ENCODE measurements at places on chromosomes 5 and 9.
A peak's percentile ranks its signal among the peaks of the same experiment; 100 is the strongest.

- no peak for DNase-seq
These were observed 325.2 kb downstream of the PSAT1 start for GRCh38 chr9:78622126-78622525.

- DNase-seq: no peak
These were observed 212.1 kb upstream of the NUDT12 start for GRCh38 chr5:103774721-103775120.

- DNase-seq: no peak
These were observed 21.0 kb downstream of the C5orf15 start for GRCh38 chr5:133947431-133947841.

DNA sequence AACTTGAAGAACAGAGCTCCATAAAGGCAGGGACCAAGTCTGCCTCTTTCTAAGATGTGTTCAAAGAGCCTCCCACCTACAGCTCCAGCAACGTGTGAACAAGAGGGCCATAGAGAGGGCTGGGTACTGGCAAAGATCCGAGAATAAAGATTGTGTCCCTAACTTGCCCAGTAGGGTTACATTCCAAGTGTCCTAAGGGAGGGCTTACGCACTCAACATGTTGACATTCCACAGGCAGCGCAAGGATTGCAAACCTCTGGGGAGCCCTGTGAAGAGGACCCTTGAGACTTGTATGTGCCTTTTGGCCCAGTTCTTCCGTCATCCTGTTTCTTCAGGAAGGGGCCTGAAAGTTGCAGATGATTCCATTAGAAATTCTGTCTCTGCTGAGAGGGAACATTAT is 48.2 kb upstream of the ENTREP1 start:
- DNase-seq: no peak

DNA sequence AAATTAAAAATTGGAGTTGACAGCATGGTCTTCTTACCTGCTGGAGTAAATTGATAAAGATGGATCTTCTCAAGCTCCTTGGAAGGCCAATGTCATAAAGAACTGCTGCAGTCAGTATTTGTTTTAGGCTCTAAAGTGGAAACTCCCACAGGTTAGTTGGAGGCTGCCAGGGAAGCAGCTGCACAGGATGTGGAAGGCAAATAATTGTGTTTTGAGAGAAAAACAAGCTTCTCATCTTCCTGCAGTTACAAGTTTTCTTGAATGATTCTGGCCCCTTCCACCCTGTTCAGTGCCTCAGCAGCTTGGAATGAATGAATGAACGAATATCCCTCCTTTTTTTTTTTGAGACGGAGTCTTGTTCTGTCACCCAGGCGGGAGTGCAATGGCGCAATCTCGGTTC is 13.9 kb downstream of the MROH2B start:
- no peak for DNase-seq

DNA sequence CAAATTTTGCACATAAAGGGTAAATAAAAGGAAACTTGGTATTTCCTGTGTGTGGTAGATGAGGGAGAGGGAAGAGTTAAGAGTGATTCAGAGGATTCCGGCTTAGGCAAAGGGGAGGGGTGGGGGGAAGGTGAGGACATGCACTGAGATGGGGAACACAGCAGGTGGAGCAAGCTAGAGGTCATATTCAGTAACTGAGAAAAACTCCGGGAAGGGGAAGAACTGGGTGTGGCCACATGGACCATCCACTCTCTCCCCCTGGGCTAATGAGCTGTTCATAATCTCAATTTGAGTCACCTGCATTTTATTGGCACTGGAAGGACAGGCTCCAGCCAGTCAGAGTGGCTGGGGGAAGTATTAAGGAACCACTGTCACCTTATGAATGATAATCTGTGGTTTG is 45.1 kb upstream of the UGCG start:
- no peak for DNase-seq

GRCh38 chr5:141084487-141084989 is 9.9 kb upstream of the PCDHB2 start:
- DNase-seq: peak; percentile 57

GRCh38 chr5:127899214-127899610 is 184.4 kb upstream of the SLC12A2 start:
- DNase-seq: no peak

- DNase-seq: no peak
These were observed 594.6 kb upstream of the FAM174A start for GRCh38 chr5:99940540-99940939.

DNA sequence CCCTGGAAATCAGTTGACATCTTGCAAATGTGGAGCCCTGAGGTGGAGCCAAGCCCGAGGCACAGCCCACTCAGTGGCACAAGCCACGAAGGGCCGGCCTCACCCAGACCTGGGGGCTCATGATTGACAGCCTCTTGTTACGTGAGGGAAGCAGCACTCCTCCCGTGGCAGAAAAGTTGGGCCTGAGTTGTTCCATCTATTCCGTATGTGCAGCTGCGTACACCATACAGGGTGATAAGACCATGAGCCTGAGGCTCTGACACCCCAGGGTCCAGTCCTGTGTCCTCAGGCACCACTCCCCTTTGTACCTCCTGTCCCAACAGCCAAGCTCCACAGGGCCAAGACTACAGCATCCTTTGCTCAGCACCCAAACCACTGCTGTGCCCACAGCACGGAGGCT is 1.9 kb upstream of the ORM2 start:
- no peak for DNase-seq

DNA sequence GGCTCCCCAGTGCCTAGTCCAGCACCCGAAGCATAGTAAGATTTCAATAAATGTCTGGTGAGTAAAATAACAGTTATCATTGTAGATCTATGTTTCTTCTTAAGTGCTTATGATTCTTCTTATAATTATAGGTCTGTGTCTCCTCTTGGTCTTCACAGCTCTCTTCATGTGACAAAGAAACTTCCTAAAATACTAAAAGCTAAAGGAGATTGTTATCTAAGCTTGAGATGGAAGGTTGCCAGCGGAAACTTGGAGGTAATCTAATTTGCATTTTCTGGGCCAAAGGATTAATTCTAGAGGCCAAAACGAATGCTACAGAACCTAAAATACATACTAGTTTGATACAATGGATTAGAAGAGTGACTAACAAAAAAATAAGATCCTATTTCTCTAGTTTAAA is 13.6 kb upstream of the ARHGAP26 start:
- DNase-seq: no peak

DNA sequence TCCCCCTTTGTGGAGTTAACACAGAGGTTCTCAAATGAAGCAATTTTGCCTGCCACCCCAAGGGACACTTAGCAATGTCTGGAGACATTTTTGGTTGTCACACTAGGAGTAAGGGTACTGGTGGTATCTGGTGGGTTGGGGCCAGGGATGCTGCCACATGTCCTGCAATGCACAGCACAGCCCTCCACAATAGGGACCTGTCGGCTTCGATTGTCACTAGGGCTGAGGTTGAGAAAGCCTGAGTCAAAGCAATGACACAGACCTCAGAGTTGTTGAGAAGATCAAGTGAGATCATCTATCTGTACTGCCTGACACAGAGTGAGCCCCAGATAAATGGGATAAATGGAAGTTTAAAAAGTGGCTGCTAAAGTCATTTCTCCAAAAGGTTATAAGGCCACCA is 249.2 kb upstream of the KLF4 start:
- no peak for DNase-seq

DNA sequence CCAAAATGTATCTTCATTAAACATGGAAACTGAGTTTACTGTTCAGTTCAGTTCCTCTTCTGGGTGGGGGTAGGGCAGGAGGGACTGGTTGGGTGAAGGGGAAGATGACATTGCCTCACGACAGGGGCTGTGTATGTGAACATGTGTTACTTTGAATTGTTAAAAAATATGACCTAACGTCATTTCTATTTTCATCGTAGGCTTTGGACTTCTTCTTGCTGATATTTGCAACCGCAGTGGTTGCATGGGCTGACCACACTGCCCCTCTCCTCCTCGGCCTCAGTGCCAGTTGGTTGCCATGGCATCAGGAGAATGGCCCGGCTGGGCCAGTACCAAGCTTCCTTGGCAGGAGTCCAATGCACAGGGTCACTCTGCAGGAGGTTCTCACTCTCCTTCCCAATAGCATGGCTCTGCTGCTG is 41.5 kb downstream of the HACD4 start:
- DNase-seq: no peak

- DNase-seq: no peak
These were observed 18.3 kb upstream of the FCHO2 start for GRCh38 chr5:72937517-72938061.

GRCh38 chr5:35001842-35002241 is 45.9 kb downstream of the AGXT2 start:
- DNase-seq: no peak

DNA sequence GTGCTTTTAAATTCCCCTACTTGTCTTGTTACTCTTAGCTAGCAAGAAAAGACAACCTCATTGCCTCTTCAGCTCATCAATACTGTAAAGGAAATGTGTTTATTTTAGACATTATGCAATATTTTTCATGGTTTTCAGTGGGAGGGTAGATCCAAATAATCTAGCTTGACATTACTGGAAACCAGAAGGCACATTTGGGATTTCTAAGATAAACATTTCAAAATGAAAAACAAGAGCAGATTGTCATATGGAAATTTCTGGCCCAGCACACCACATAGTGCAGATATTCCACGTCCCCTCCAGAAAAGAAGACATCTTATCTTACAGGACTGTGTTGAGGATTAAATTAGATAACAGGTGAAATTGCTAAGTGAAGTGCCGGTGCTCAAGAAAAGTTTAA is 296.9 kb downstream of the MSX2 start:
- DNase-seq: no peak

GRCh38 chr9:129632460-129632859 is 6.5 kb downstream of the NTMT1 start:
- DNase-seq: no peak

GRCh38 chr9:8680157-8680556 is 880.6 kb upstream of the DMAC1 start:
- no peak for DNase-seq

DNA sequence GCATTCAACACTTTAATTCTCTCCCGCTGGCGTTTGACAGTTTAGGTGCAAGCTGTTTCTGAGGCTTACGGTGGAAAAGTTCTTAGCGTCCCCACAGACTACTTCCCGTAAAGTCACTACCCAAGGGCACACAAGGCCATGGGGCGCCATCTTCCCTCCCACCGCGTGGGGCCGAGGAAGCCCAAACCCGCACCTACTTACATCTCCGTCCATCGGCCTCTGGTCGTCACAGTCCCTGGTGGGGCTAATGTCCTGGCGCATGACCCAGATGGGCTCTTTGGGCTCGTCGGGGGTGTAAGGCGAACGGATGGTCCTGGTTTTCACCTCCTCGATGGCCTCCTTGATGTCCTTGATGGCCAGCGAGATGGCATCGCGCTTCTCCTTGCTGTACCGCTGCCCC is 156.4 kb downstream of the APBA1 start:
- no peak for DNase-seq

- DNase-seq: no peak
These were observed 61.8 kb downstream of the ACTBL2 start for GRCh38 chr5:57420801-57421200.

GRCh38 chr9:132002643-132003318 is 76.9 kb downstream of the MED27 start:
- DNase-seq: no peak

DNA sequence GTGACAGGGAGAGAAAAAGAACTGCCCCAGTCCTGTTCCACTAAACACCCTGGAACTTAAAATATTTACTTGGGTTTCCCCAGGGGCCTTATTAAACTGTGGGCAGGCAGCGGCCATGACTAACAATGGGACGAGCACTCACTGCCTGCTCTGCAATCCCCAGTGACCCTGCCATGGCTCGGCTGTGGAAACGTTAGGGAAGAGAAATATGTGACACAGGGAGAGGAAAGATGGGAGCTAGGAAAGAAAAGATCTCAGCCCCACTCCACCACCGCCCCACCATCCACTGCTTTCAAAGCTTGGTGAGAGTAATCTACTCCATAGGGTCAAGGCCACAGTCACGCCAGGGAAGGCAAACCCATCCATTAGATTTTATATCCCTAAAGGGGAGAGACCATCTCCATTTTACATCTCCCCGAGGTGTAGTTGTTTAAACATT is 117.6 kb downstream of the EFNA5 start:
- DNase-seq: no peak

DNA sequence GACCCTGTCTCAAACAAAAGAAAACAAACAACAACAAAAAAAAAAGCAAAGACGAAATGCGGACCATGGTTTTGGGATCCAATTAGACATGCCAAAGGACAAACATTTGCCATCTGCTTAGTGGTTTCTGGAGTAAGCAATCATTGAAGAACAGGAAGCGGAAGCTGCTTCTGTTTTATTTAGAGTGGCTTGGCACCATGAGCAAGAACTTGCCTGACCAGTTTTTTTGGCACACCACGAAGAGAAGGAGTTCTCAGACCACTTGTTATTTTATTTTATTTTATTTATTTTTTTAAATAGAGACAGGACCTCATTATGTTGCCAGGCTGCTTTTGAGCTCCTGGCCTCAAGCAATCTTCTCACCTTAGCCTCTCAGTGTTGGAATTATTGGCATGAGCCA is 17.0 kb downstream of the BTF3 start:
- DNase-seq: peak; percentile 93

DNA sequence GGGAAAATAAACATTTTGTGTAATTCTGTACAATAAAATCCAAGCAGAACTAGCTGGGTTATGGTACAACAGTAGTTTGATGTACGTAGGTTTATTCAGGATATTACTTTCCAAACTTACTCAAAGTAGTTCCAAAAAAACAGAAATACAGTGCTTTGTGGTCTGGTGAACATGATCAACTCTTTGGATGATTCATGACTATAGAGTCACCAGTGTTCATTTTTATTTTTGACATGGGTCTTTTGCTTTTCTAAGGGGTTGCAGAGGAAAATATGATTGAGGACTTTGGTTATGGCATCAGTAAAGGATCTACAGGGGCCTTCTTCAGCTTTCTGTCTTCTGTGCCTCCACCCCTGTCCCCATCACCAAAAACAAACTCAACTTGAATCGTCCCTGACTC is 127.2 kb downstream of the TLE4 start:
- DNase-seq: no peak

GRCh38 chr5:175772747-175773533 is 98.4 kb upstream of the CPLX2 start:
- DNase-seq: no peak

DNA sequence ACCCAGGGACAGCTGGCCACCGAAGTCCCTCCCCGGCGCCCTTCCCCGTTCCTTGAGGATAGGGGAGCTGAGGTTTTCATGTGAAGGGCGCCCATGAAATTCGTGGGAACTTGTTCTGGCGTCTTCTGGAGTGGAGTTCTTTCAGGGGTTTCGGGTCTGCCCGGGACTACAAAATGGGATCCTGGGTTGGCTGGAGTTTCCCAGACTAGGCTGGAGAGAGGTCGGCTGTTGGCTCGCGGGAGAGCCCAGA is 3.6 kb upstream of the RGMB start:
- no peak for DNase-seq
